Hindlimb muscle (tissue), 1 donor: ENCODE measurements at places on chromosomes 1 and 21. TPM values are rescaled to one million over a fixed set of nuclear protein-coding genes. Genes with fewer than 3 reads are reported as not detected.

HPDL gene
- 1.8 TPM for polyA plus RNA-seq

TRIM58 gene
- polyA plus RNA-seq: 1.3 TPM

INTS11 gene
- 87.7 TPM for polyA plus RNA-seq

LYPD8 gene
- not detected for polyA plus RNA-seq

MROH9 gene
- 0.09 TPM for polyA plus RNA-seq

CDC42SE1 gene
- 60.6 TPM for polyA plus RNA-seq

- DNase-seq: peak; percentile 6
These were observed 780 bp downstream of the HIVEP3 start for GRCh38 chr1:41917835-41918449.

DNA sequence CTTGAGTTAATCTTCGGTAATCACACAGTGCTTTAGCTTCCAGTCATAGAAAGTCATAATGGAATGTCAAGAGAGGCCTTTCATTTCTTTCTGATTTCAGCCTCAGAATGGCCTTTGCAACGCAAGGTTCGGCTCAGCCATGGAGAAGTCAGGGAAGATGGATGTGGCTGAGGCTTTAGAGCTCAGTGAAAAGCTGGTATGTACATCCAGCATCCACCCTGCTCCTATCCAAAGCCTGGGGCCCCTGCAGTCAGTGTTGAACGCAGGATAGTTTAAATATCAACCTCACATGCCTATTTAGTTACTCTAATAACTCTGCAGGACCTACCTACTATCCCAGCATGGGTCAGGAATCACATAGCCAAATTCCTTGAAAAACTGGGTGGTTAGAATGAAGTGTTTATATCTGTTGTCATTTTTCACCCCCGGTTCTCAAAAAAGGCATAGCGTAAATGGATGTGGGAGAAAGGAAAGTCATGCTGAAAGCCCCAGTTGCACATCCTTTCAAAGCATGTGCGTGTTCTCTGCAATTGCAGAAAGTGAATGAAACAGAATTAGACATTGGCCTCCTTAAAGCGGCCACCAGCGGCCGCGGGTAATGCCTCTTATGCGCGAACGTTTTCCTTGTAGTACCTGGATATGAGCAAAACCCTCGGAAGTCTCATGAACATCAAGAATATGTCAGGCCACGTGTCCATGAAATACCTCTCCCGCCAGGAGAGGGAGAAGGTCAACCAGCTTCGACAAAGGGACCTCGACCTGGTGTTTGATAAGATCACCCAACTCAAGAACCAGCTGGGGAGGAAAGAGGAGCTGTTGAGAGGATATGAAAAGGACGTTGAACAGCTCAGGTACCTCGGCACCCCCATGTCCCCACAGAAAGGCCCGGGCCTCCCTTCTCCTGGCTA lies 28.8 kb upstream of the EFHD2 start:
- no peak for DNase-seq

GRCh38 chr1:173058556-173058955 lies 7.8 kb upstream of the TNFSF18 start:
- DNase-seq: no peak

DNA sequence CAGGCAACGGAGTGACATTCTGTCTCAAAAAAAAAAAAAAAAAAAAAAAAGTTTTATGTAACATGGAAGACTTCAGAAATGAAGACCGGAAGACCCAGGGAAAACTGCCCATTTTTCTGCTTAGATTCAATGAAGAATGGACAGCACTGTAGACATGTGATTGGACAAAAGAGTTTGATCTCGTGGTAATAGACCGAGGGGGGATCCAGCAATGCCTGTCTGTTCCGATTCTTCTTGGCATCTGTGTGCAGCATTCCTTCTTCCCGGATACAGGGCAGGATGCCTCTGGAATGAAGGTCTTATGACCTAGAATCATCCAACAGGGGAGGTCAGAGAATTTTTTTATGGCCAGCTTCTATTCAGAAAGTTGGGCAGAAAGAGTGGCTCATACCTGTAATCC lies 5.6 kb upstream of the LYST start:
- no peak for DNase-seq

DNA sequence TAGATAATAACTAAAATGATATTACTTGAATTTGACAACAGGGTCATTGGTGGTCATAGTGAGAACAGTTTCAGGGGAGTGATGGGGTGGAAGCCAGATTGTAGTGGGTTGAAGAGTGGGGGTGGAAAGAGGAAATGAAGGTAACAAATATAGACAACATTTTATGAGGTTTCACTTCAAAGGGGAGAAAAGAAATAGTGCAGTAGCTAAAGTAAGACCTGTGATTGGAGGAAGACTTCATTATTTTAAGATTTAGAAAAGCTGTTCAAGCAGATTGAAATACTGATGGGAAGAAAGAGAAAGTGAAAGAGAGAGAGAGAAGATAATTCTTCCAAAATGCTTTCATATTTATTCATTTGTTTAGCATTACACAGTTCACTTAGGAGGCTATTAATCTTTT lies 52.0 kb upstream of the KCNA3 start:
- no peak for DNase-seq

DNA sequence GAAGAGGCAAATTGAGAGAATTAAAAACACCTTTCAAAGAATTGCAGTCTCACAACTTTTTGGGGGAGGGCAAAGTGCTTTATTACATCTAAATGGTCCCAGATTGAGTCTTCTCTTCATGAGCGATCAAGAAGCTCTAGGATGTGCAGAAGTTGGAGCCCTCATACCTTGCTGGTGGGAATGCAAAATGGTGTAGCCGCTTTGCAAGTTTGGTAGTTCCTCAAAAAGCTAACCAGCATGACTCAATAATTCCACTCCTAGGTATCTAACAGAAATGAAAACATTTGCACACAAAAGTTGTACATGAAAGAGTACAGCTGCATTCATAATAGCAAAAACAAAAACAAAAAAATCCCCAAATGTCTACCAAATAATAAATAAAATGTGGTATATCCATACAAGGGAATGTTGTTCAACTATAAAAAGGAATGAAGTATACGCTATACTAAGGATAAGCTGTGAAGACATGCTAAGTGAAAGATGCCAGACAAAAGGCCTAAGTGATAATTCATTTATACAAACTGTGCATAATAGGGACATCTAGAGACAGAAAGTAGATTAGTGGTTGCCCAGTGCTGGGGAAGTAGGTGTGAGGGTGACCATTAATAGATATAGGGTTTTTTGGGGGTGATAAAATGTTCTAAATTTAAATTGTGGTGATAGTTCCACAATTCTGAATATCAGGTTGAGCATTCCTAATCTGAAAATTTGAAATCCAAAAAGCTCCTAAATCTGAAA lies 55.2 kb downstream of the SELENOF start:
- no peak for DNase-seq

- no peak for DNase-seq
These were observed 1.3 kb upstream of the SLC6A17 start for GRCh38 chr1:110148961-110149360.

DNA sequence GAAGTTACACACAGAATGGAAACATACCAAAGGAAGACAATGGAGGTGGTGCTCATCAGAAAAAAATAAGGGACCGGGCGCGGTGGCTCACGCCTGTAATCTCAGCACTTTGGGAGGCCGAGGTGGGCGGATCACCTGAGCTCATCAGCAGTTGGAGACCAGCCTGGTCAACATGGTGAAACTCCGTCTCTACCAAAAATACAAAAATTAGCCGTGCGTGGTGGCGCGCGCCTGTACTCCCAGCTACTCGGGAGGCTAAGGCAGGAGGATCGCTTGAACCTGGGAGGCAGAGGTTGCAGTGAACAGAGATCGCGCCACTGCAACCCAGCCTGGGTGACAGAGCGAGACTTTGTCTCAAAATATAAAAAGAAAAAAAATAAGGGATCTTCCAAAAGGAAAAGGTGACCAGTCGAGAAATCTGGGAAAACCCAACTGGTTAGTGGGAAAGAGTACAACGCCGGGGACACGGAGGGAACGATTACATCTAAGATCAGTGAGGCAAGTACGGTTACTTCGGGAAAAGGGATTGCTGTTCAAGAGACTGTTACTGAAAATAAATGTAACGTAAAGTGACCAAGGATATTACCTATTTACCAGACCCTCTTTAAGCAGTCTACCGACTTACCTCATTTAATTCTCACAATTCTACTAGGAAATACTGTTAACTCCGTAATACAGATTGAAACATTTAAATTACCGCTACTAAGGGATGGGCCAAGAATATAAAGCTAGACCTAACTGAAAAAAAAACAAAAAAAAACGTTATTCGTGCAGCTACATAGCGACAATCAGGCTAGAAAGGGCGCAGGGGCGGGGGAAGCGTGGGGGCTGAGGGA lies 822 bp downstream of the CCT3 start:
- DNase-seq: no peak

DNA sequence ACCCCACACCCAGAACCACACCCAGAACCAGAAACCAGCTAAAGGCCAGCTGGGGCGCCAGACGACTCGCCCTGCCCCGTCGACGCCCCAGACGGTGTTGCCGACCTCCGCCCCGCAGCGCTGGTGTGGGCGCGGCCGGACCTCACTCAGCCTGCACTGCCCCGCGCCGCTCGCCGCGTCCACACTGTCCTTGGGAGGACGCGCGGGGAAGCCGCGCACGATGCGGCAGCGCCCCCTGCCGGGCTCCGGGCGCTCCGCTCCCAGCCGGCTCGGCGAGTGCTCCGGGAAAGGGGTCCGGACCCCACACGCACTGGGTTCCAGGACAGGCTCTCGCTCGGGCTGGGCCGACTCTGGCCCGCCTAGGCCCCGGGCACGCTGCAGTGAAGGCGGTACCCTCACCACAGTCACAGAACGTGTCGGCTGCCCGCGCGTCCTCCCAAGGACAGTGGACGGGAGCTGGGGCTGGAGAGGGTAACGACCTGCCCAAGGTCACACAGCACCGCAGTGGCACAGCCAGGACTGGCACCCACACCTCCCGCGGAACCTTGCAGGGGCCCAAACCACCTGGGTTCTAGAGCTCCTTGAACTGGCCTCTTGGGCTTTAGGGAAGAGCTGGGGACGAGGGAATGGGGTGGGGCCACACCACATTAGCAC lies 90.2 kb downstream of the DMRTA2 start:
- DNase-seq: peak; percentile 51

DNA sequence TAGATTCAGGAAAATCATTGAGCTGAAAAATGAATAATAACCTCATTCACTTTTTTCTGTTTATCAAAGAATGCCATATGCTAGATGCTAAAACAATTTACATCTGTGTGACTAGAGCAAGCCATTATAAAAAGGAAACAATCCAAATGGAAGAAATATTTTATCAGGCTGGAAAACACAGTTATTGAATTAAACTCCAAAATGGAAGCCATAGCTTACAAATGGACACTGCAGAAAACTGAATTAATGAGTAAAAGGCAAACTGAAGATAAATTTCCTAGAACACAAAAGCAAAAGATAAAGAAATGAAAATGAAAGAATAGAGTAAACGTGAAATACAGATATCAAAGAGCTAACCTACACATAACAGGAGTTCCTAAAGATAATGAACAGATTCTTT lies 33.1 kb upstream of the IL10 start:
- no peak for DNase-seq

GRCh38 chr1:18057623-18058022 lies 50.0 kb upstream of the IGSF21 start:
- DNase-seq: peak; percentile 20

DNA sequence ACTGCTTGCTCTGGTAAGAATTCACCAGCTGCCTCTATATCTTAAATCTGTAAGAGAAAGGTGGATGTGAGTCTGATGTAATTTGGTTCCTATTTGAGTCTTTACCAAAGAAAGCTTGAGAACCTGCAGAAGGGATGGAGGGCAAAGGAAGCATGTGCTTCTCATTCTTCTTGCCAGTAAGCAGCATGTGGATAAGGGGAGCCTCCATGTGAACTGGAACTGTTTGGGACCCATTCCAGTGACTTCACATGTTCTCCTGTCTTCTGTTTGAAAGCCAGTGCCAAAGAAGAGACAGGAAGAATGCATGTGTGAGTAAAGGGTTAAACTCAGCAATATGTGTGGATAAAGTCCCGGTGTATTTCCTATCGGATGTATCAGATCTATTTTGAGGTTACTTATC lies 119.6 kb upstream of the ADGRL2 start:
- peak; percentile 53 for DNase-seq

GRCh38 chr1:28199328-28200233 lies 23.1 kb upstream of the PTAFR start:
- DNase-seq: no peak

GRCh38 chr1:67250051-67250653 lies 57.5 kb upstream of the IL12RB2 start:
- no peak for DNase-seq

- no peak for DNase-seq
These were observed 16.9 kb upstream of the CDC14A start for GRCh38 chr1:100335436-100335835.
